GM23248 (cell line): ENCODE measurements at places on chromosomes 5 and 9.
A peak's percentile ranks its signal among the peaks of the same experiment; 100 is the strongest.

DNA sequence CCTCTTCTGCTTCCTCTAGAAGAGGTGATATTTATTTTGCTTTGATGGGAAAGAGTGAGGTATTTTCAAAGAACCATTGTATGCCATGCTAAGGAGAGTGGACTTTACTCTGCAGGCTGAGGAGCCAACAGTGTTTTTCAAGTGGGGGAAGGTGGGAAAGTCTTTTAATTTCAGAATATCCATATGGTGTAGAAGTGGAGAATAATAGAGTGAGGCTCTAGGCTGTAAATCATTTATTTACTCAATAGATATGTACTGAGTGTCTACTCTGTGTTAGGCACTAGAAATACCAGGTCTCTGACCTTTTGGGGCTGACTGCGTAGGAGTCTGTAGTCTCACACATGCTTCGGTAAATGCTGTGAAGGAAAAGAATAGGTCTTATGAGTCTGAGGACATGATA, 30.7 kb upstream of the TENT2 start:
- DNase-seq, result no peak

- DNase-seq, result no peak
Measured at GRCh38 chr9:98793031-98793430, 3.3 kb downstream of the ANKS6 start.

DNA sequence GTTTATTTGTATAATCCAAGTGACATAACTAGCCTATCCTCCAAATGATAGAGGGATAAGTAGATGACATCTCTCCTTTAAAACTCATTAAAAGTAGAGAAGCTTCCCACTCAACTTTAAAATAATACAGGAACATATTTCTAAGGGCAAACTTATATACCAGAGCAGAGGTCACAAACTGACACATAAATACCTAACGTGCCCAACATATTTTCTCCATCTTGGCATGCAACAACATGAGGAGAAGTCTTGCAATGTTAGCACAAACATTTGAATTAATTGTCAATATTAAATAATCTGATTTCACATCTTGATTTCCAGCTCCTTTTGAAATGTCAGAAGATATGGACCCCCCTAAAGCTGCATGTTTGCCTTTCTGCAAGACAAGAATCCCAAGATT, 335.0 kb downstream of the DEPDC1B start:
- DNase-seq, result no peak

GRCh38 chr9:8694983-8695588, 895.5 kb upstream of the DMAC1 start:
- DNase-seq, result no peak

GRCh38 chr5:39341896-39342295, 22.4 kb downstream of the C9 start:
- DNase-seq, result no peak

GRCh38 chr5:60334281-60334713, 365.7 kb downstream of the DEPDC1B start:
- DNase-seq, result peak; percentile 86

DNA sequence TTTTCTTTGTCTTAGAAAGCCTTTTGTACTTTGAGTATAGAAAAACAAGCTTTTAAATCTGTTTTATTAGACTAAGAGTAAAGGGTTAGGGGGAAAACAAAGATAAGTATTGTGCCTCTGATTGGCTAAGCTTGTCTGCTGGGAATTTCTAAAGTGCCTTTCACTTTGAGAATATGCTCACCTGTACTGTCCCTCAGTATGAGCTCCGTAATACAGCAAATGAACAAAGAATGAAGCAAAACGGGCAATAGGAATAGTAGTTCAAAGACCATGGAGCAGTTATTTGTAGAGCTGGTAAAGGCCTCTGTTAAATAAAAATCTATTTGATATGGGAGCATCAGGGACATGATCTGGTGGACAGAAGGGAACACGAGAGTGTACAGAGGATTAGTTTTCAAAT, 277.8 kb downstream of the MAST4 start:
- no peak for DNase-seq

DNA sequence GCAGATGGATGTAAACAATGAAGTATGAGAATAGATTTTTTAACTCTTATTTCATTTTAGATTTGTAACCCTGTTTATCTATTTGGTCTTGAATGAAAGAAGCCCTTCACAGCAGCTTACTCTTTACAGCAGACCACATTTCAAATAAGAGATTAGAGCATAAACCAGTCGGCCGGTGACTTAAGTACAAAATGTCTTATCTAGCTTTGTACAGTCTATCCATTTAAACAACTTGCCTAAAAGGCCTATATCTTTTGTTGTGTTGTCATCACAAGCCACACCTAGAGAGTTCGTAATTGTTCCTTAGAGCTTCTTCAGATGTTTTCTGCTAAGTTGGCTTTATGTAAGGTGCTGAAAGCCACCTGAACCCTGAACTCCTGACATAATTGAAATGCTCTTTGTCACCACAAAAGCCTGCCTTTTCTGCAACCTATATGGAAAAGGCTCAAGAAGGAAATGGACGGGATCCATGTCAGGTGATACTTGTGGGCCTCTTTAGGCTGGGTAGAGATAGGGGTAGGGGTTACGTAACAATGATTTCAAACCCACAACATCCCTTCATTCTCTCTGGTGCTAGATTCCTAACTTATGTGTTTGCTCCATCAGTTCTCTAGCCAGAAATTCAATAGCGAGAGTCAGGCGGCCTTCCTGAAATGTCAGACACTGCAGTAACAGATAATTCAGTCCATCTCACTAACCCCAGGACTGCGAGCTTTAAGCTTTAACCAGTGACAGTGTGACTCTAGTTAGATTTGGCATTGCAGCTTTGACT, 162.5 kb downstream of the CD180 start:
- DNase-seq, result no peak
